ENCODE measurements at places on chromosomes 6 and 20.

- DNase-seq, result no peak
These were observed 738.4 kb downstream of the DHX35 start for GRCh38 chr20:39700528-39700927.

GRCh38 chr6:25008707-25009392, 73.1 kb upstream of the RIPOR2 start:
- DNase-seq, result no peak

DNA sequence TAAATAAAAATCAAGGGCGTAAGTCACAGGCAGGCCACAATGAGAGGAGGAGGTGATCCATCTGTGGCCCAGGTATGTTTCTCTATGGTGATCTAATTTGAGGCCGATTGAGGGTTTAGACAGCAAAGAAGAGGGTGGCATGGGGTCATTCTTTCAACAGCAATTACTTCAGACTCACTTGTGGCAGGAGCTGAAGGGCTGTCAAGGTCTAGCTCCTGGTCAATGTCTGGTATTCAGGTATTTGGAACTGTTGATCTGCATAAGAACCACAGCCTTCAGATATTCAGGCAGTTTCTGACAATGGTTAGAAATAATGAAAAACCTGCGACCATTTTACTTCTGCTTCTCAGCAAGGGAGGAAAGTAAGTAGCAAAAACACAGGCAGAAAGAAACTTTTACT, 259.6 kb downstream of the FOXC1 start:
- no peak for DNase-seq

GRCh38 chr6:43405354-43405753, 22.0 kb upstream of the ABCC10 start:
- DNase-seq, result no peak

DNA sequence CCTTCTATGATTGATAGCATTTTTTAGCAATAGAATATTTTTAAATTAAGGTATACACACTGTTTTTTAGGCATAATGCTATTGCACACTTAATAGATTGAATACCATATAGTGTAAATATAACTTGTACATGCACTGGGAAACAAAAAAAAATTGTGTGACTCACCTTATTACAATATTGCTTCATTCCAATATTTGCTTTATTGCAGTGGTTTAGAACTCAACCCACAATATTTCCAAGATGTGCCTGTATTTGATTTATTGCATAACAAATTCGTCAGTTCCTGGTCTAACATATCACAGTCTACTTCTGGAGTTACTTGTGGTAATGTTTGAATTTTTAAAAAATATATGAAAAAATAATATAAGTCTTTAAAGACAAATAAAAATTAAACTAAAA, 41.9 kb upstream of the DEFB112 start:
- no peak for DNase-seq

GRCh38 chr20:23609486-23610109, 3.9 kb upstream of the CST9 start:
- DNase-seq, result no peak

DNA sequence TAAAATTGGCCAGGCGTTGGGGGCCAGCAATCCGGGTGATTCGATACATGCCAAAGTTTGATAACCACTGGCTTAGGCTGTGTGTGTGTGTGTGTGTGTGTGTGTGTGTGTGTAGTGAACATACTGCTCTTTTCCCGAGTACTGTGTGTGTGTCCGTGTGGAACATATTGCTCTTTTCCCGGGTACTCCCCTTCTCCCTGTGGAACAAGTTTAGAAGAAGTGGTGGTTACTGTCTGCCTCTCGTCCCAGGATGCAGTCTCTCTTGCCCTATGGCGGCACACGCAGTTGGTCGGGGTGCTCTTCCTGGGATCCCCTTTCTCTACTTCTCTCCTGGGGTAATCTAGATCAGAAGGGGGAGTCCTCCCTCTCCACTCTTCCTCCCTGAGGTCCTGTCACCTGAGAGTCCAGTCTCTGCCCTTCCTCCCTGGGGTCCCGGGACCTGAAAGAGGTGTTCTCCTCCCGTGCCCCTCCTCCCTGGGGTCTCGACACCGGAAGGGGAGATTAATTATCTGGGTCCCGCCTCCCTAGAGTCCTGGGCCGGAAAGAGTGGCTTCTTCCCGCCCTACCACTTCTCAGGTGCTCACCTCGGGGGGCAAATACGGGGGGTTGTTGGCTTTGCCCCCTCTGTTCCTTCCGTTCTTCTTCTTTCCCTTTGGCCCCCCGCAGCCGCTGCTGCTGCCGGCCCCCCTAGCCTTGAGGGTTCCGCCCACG, 516 bp downstream of the GTPBP2 start:
- DNase-seq, result peak; percentile 67

GRCh38 chr20:8575114-8575513, 443.0 kb downstream of the PLCB1 start:
- no peak for DNase-seq

DNA sequence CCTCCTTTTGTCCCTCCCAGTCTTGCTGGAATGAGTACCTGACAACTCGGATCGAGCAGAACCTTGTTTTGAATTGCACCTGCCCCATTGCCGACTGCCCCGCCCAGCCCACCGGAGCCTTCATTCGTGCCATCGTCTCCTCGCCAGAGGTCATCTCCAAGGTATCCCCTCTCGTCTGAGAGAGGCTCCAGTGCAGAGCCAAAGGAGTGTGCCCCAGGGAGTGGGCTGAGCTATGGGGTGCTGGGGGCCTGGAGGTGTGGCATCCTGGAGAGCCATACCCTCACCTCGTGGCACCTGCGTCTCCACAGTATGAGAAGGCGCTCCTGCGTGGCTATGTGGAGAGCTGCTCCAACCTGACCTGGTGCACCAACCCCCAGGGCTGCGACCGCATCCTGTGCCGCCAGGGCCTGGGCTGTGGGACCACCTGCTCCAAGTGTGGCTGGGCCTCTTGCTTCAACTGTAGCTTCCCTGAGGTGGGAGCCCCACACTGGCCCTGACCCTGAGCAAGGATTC, 8.8 kb downstream of the DNPH1 start:
- DNase-seq, result no peak

- peak; percentile 73 for DNase-seq
These were observed 614 bp upstream of the TMEM242 start for GRCh38 chr6:157323966-157324300.

GRCh38 chr20:12531626-12532025, 477.1 kb upstream of the SPTLC3 start:
- DNase-seq, result no peak

DNA sequence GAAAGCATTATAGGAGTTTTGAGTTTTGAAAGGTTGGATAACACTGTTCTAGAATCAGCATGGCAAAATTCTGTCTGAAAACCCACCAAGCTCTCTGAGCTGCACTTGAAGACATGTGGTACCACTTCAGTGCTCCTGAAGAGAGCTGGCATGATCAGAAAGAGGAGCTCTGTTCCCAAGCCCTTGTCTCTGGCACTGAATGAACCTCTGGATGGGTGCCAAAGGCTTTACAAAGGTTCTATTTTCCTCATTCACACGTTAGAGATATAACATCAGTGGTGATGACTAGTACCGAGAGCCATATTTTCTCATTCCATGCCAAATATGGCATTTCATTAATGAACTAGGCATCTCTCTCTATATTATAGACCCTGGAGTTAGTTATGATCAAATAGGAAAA, 301.8 kb upstream of the ID4 start:
- DNase-seq, result no peak

DNA sequence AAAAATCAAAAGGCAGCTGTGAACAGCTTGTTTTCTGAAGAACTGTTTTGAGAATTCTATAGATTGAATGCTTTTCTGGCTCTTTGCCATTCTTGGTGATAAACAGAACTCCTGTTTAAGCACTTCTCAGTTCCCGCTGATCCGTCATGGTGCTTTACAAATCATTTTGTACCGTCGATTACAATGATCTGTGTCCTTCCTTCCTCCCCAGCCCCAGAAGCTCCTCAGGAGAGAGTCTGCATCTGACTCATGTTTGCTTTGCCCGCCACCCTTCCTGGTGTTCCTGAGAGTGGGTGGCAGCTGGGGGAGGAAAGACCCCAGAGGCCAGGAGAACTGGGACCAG, 538.6 kb upstream of the MARCKS start:
- no peak for DNase-seq

DNA sequence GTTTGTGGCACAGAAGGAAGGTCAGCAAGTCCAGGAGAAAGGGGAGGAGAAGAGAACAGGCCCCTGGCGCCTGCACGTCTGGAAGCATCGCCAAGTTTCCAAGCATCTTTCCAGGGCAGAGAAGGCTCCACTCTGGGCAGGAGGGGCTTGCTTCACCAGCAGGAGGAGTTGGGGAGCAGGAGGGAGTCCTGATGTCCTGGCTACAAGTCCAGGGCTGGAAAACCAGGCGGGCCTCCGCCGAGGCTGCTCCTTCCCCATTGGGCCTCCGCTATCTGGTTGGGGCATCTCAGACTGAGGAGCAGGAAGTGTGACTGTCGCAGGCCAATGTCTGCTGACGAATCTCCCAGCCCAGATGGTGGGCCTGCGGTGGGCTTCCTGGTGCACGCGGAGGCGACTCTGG, 421.9 kb downstream of the PREX1 start:
- no peak for DNase-seq

GRCh38 chr6:9717568-9717967, 697.3 kb downstream of the TFAP2A start:
- no peak for DNase-seq
